ENCODE measurements at places on chromosomes 4 and X.

DNA sequence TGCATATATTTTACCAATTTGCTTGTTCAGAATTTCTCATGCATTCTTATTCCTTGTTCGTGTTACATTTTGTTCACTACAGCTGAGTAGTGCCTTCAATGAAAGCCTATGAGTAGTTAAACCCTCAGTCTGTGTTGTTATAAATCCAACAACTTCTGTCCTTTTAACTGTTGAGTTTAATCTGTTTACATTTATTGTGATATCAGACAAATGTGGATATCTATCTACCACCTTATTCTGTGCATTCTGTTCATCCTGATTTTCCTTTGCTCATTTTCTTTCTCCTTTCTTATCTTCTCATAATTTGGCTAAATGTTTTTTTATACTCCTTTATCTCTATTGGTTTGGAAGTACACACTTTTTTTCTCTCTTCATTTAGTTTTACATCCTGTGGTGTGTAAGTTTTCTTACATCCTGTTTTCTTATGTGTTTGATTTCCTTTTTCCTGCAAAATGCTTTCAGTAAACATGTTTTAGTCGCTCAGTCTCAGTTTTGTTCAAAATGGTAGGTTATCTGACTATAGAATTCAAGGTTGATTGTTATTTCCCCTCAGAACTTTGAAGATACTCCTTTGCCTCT lies 54.2 kb downstream of the CASP6 start:
- DNase-seq, result no peak

DNA sequence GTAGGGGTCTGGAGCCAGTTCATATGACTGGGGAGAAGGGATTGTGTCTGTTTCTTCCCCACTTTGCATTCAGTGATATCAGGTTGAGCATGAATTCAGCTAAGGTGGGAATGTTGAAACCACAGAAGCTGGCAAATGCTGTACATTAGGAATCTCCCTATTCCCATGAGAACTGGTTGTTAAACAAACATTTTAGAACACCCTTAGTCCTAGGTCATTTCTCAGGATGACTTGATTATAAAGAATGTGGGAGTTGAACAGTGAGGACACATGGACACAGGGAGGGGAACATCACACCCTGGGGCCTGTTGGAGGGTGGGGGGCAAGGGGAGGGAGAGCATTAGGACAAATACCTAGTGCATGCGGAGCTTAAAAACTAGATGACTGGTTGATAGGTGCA lies 62.6 kb upstream of the LIMCH1 start:
- no peak for DNase-seq

DNA sequence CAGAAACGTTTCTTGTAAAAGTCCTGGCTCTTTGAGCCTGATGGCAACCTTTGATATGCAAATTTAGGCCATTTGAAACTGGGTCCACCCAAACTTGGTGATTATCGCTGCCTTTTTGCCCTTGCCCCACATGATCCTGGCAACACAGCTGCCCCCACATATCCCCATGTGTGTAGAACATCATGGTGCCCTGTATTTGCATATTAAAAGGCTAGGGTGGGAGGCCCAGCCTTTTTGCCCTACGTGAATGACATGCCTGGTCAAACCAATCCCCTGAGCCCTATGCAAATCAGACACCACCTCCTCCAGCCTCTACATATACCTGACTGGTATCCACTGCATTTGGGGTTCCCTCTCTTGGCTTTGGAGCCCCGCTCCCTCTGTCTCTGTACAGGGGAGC lies 202.4 kb downstream of the MAB21L2 start:
- DNase-seq, result no peak

- no peak for DNase-seq
Measured at GRCh38 chr4:95547715-95548471, 880 bp downstream of the UNC5C start.

GRCh38 chr4:111556141-111556781 lies 589.0 kb upstream of the FAM241A start:
- DNase-seq, result no peak

GRCh38 chr4:4868040-4868757 lies 8.7 kb downstream of the MSX1 start:
- DNase-seq, result no peak

DNA sequence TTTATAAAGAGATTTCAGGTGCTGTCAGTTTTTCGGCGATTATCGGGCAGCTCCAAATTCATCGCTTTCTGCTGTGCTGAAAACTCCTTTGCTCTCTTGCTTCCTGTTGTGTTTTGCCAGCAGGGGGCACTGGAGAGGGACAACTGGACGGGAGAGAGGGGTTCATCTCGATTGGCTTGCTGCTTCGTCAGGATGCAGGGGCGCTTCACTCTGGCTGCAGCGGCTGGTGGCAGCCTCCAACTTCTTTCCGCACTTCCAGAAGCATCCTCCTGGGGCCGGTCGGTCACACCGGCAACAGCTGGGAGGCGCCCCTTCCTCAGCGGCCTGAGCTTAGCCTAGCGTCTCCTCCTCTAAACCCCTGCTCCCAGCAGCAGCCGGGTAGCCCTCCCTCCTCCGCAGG lies 29.5 kb downstream of the MSL3 start:
- no peak for DNase-seq

DNA sequence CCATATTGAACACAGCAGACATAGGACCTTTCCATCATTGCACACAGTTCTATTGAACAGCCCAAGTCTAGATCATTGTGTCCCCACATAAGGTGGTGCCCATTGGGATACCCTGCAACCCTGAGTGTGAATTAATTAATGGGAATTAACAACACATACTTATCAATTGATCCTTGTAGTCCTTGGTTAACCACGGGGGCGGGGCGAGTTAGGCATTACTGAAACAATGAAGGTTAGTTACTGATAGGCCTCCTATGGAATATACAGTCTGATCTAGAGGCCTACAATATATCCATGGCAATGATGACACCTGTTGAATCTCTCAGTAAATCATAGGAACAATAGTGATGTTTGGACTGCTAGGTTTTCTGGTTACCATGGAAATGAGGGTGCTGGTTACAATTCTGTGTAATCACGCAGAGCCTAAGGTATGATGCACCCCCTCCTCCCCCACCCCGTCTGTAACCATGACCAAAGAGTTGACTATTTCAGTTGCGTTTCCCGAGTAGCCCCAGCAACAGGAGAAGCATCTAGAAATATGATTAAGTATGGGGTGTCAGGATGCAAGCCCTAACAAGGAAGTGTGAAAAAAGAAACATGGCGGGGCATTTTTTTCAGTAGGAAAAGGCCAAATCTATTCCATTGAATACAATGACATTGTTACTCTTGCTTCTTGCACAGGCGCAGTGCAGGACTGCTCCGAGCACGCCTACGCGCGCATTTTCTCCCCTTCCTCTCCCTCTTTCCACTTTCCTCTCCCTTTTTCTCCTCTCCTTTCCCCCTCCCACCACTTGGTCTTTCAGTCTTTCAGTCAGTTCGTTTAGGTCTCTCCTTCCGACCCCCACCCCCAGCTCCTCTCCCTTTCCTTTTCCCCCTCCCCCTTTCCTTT lies 677 bp upstream of the NONO start:
- no peak for DNase-seq

GRCh38 chr4:2915789-2916188 lies 47.4 kb downstream of the NOP14 start:
- DNase-seq, result no peak

DNA sequence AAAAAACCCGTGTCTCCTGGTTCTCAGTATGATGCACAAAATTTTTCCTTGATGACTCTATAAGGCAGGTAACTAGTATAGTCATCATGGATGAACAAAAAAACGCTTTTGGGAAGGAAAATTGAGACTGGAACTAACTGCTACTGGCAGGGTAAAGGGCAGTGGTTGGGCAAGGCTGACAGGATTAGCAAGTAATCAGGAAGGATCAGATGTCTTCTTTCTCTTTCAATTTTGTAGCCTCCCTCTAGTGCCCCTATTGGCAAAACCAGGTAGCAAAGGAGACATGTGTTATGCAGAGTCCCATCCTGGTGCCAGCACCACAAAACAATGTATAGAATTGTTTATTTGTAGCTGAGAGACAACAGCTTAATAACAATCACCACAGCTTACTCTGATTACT lies 12.8 kb upstream of the SLITRK4 start:
- DNase-seq, result no peak

DNA sequence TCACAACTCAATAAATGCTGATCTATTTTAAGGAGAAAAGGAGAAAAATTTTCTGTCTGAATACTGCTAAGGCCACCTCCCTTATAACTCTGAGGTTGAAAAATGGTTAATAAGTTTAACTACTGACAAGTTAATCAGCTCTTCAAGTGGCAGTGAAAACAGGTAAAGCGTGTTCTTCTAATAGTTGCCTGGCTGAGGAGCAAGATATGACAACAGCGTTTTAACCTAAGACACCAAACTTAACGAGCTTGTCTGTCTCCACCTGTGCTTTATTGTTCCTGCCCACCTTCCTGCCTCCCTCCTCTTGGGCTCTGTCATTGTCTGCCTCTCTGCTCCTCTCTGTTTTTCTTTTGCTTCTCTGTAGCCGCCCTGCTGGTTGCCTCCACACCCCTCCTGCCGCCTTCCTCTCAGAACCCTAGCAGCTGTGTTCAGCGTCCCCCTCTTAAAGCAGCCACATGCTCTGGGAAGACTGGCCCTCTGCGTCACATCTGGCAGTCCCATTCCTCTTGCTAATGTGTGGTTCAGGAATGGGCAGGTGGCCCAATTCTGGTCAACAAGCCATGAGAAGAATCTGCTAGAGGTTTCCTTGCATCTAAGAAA lies 4.3 kb upstream of the TSPAN5 start:
- no peak for DNase-seq

GRCh38 chr4:26584725-26585124 lies 841 bp downstream of the TBC1D19 start:
- no peak for DNase-seq

DNA sequence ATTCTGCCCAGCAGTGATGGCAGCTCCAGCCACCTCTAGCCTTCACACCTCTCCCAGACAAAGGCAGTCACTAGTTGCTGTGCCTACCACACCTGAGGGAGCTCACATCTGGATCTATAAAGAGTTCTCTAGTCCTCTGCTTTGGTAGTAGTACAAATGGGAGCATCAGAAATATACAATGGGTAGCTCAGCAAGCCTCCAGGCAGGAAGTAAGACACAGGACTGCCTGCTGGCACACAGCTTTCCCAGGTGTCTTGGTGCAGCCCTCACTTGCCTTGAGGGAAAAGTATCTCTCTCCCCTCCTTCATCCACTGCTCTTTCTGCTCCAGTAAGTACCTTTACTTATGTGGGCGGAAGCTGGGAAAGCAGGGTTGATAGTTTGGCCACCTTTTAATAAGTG lies 212.9 kb upstream of the SLC7A11 start:
- no peak for DNase-seq

- no peak for DNase-seq
Measured at GRCh38 chrX:68059469-68059868, 373.8 kb downstream of the OPHN1 start.

DNA sequence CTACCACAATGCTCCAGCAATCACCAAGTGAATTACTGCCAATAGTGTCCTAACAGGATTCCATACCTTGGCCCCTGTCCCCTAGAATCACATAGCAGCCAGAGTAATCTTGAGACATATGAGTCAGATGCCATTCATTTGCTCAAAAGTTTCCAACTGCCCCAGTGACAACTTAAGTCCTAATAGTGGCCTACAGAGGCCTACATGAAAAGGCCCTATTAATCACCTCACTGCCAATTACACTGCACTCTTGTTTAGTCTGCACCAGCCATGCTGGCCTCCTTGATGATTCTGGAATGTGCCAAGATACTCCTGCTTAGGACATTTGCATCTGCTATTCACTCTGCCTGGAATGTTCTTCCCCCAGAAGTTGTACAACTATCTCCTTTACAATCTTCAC lies 130.7 kb downstream of the NR3C2 start:
- DNase-seq, result no peak

- no peak for DNase-seq
Measured at GRCh38 chr4:55921093-55921492, 27.7 kb upstream of the CEP135 start.

DNA sequence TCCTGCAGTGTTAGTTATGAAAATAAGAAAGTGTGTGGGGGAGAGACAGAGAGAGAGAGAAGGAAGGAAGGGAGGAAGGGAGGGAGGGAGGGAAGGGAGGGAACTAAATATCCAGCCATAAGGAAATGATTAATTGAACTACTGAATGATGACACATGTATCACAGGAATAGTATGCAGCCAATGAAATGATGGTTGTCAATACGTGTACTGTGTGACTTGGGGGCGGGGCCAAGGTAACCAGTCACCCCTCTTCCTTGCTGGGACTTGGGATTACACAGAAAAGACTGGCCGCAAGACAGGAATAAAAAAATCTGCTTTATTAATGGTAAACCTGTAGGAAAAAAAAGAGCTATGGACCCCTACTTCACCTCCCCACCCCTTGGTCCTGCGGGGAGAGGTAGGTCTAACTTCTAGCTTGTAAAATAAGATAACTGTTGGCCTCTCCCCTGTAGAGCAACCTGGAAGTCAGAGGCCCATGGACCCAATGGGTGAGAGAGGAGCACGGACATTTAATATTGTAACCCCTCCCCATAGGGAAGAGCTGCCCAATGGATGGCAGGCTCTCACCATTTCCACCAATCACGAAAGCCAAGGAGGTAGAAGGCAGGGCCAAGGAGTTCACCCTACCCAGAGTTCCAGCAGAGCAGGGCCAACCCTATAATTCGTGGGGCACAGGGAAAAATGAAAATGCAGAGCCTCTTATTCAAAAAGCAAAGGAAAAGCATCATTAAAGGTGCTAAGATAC lies 7.4 kb downstream of the PPP2R2C start:
- no peak for DNase-seq

GRCh38 chr4:6689506-6689960 lies 4.1 kb upstream of the S100P start:
- no peak for DNase-seq

GRCh38 chr4:25131381-25131780 lies 28.9 kb downstream of the SEPSECS start:
- DNase-seq, result no peak

DNA sequence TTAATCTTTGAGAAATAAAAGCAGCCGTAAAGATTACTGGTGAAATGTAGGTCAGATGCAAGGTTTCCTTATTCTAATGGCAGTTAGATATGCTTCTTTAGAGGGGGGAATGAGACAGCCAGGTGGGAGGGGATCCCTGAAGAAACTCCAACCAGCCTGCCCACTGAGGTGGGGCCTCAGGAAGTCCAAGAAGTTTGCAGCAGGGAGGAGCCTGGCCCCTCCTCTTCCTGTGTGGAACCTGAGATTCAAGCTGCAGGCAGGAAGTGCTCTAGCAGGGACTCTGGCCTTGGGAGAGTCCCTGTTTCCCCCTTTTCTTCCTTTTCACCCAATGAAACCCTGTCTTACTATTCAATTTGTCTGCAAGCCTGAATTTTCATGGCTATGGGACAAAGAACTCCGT lies 101.4 kb upstream of the SLITRK2 start:
- DNase-seq, result no peak

DNA sequence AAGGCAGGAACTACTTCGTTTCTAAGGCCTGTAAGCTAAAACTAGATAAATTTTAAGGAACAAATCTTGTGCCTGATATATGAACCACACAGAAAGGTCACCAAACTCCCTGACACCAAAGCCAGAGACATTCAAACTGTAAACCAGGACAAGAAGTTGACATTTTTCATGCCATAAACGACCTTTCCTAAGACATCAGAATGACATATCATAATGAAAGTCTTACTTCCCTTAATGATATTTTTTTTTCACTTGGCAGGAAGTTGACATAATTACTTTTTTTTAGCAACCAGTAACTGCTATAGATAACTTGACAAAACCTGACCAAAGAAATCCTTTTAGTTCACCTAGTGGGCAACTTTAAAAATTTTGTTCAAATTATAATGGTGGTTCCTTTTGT lies 231.5 kb upstream of the AGTR2 start:
- DNase-seq, result no peak

GRCh38 chr4:62644372-62644771 lies 1444.2 kb downstream of the ADGRL3 start:
- DNase-seq, result no peak
